ENCODE measurements at places on chromosomes 2 and 18.
A peak's percentile ranks its signal among the peaks of the same experiment; 100 is the strongest.

- DNase-seq, result no peak
Measured at GRCh38 chr2:56084111-56084901, 99.5 kb upstream of the CCDC85A start.

- no peak for DNase-seq
Measured at GRCh38 chr18:69755856-69756496, 191.7 kb downstream of the CD226 start.

- no peak for DNase-seq
Measured at GRCh38 chr18:32366586-32367538, 103.8 kb downstream of the GAREM1 start.

GRCh38 chr2:23616630-23617029, 231.7 kb downstream of the KLHL29 start:
- no peak for DNase-seq

GRCh38 chr2:132730611-132731010, 60.6 kb upstream of the LYPD1 start:
- no peak for DNase-seq

DNA sequence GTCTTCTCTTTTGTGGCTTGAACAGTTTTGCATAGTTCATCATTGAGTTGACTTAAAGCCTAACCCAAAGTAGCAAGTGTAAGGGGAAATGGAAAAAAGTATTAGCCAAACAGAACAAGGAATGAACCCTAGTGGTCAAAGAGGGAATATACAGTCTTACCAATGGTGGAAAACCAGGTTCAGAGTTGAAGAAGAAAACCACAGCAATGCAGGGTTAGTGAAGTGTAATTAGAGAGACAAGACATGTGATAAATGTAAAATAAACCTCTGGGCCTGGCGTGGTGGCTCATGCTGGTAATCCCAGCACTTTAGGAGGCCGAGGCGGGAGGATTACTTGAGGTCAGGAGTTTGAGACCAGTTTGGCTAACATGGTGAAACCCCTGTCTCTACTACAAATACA, 2.4 kb downstream of the TTN start:
- no peak for DNase-seq

GRCh38 chr2:200127848-200128247, 172.5 kb downstream of the MAIP1 start:
- no peak for DNase-seq

- DNase-seq, result no peak
Measured at GRCh38 chr18:10515456-10515855, 10.4 kb upstream of the NAPG start.

GRCh38 chr18:46942646-46943045, 25.2 kb downstream of the KATNAL2 start:
- no peak for DNase-seq

GRCh38 chr18:10230072-10230471, 224.4 kb upstream of the APCDD1 start:
- no peak for DNase-seq

DNA sequence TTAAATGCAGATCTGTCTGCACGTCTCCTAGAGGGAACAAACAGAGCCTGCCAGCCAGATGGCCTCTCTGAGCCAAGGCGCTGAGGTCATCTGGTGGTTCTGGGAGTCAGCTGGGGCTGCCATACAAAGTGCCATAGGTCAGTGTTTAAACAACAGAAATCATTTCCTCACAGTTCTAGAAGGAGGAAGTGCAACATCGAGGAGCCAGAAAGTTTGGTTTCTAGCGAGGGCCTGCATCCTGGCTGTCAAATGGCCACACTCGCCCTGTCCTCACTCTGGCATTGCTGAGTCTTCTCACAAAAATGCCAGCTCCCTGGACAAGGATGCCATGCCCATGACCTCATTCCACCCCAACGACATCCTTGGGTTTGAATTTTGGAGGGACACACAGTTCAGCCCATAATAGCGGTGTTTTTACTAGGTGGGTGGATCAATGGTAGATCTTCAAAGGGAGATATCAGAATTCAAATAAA, 59.6 kb downstream of the MYT1L start:
- no peak for DNase-seq

- DNase-seq, result no peak
Measured at GRCh38 chr18:73840319-73840945, 307.2 kb downstream of the FBXO15 start.

DNA sequence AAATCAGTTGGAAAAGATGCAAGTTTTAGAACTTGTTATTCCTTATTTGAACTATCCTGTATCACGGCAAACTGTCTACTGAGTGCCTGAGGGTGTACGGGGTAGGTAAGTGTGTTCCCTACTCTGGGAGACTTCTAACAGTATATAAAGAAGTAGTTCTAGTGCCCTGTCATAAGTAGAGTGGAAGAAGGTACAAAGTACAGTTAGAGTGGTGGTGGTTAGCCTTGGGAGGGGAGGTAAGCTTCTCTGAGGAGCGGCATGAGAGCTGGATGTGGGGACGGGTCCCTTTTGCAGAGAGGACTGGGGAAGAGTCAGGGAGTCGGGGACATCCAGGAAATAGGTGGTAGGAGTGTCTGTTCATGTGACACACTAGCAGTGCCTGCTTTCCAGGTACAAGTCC, 48.5 kb downstream of the DGKD start:
- DNase-seq, result no peak

GRCh38 chr2:240111253-240111652, 24.9 kb downstream of the COPS9 start:
- DNase-seq, result no peak

- DNase-seq, result no peak
Measured at GRCh38 chr18:73577365-73577764, 570.3 kb downstream of the FBXO15 start.

DNA sequence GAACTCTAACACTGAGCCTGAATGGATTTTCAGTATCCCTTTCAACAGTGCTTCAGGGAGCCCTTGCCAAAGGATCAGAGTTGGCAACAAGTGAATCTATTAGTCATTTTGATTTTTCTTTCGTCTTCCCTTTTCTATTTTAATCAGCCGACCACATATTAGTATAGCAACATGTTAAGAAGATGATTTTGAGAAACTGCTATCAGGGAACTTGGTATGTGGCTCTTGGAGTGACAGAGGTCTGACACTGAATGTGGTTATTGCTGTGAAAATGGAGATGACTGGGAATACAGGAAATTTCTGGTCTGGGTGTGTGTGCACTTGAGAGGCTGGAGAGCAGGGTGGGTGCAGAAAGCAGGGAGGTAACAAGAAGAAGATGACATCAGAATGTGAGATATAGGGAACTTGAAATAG, 28.7 kb upstream of the IL1RL1 start:
- DNase-seq, result no peak

DNA sequence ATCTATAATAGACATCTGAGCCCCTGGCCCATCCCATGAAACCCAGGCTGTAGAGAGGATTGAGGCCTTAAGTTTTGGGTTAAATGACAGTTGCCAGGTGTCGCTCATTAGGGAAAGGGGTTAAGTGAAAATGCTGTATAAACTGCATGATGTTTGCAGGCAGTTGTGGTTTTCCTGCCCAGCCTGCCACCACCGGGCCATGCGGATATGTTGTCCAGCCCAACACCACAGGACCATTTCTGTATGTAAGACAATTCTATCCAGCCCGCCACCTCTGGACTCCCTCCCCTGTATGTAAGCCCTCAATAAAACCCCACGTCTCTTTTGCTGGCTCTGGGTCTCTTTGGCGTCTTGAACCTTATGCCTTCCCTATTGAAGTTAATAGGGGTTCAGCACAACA, 110.7 kb downstream of the XRCC5 start:
- no peak for DNase-seq

- no peak for DNase-seq
Measured at GRCh38 chr2:195666113-195666712, 9.2 kb downstream of the SLC39A10 start.

DNA sequence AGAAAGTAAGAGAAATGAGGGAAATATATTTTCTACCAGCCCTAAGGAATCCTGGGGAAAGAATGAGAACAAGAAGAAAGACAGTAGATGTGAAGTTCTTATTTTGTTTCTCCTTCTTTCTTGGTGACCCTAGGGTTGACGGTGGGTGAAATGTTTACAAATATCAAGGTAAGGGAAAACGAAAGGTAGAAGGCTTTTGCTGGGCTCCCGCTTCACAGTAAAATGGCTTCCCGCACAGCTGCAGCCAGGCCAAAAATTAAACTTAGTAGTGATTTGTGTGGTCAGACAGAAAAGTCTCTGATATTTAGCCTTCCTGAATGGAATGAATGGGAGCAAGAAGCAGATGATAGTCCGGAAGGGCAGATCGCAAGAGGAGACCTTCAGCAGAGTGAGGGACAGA, 99.1 kb upstream of the COL3A1 start:
- DNase-seq, result no peak

GRCh38 chr2:100060875-100061274, 81.5 kb downstream of the AFF3 start:
- no peak for DNase-seq

GRCh38 chr2:154554046-154554445, 144.4 kb upstream of the KCNJ3 start:
- no peak for DNase-seq

- no peak for DNase-seq
Measured at GRCh38 chr18:45166836-45167551, 448.3 kb upstream of the SLC14A2 start.

DNA sequence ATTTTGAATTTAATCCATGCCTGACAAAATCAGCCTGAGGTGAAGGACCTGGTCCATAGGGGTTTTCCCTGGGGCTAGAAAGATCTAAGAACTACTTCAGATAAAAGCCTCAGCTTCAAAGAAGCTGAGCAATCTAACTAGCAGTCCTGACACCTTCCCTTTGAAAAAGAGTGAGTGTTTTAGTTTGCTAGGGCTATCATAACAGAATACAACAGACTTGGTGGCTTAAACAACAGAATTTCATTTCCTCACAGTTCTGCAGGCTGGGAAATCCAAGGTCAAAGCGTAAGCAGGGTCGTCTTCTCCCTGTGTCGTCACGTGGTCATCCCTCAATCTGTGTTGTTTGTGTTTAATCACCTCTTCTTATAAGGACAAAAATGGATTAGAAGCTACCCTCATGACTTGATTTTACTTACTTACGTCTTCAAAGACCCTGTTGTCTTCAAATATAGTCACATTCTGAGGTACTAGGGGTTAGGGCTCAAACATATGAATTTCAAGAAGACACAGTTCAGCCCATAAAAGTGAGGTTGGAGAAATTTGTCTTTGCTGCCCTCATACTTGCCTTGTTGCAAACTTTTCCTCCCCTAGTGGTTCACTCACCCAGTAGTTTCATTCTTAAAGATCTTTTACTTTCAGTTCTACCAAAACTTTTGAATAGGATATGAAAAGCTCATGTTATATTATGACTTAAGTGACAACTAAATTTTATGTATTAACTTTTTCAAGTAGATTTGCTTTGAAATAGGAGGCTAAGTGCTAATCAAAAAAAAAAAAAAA, 673.8 kb downstream of the ARHGAP15 start:
- no peak for DNase-seq

DNA sequence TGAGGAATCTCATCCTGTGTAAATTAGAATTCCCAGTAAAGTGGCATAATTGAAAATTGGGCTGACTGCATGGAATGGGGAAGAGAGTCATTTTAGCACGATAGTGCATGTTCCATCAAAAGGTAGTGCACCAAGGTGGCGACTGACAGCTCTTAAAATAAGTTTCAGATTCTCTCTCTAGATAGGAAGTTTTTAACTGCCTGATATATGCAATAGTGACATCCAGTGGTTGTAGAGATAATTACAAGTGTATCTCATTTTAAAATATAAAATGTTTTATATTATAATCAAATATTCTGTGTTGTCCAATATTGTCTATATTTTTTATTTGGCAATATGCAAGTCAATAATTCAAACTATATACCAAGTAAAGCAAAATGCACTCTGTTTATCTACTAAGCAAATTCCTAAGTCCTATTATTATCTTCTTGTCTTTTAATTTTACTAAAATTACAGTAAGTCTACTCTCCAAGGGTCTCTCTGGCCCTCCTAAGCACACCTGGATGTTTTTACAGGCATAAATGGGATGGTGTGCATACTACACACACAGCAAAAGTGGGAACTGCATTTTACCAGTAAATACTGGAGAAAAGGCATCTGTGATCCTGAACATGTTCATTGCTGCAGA, 397.7 kb upstream of the HNRNPA3 start:
- DNase-seq, result no peak

- no peak for DNase-seq
Measured at GRCh38 chr2:230472621-230473018, 56.6 kb downstream of the SP100 start.

DNA sequence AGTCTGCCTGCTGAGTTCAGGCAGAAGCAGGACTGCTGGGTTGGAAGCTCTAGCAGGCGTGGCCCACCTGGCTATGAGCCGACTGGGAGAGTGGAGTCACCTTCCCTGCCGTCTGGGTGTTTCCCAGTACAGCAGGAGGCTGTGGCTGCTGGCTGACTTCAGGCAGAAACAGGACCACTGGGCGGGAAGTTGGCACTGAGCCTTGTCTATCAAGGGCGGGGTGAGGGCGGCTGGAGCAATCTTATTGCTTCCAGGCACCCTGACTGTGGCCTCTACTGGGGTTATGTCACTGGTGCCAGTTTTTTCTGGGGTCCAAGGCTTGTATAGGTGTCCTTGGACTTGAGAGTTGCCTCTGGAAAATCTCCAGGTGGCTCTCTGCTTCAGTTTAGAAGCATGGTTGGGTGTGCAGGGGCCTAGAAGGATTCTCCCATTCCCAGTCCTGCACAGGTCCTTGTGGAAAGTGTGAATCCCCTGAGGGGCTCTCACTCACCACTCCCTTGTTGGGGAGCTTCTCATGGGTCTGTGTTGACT, 30.5 kb downstream of the LTBP1 start:
- DNase-seq, result no peak

DNA sequence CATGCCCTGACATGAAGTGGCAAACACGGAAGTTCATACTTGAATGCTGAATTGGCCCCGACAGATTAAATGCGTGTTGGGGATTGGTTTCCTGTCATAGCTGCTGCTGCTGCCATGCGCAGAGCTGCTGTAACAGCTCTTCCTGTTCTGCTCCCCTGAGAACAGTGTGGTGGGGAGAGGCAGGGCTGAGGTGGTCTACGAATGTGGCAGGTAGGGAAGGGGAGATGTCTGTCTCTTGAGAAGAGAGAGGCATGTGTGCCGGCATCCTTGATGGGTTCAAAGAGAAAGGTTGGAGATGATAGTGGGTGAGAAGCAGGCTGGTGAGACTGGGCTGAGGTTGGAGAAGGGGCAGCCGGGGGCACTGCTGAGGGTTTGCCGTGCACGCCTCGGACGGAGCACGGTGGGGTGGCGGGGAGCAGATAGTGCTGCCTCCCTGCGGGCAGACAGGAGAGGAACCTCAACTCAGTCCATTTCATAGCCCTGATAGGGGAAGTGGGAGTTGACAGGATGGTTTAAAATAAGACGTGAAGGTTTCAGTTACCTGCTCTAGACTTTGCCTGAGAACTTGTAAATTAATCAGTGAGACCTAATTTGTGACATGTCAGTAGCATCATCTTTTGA, 46.1 kb downstream of the TMEM185B start:
- DNase-seq, result peak; percentile 73

DNA sequence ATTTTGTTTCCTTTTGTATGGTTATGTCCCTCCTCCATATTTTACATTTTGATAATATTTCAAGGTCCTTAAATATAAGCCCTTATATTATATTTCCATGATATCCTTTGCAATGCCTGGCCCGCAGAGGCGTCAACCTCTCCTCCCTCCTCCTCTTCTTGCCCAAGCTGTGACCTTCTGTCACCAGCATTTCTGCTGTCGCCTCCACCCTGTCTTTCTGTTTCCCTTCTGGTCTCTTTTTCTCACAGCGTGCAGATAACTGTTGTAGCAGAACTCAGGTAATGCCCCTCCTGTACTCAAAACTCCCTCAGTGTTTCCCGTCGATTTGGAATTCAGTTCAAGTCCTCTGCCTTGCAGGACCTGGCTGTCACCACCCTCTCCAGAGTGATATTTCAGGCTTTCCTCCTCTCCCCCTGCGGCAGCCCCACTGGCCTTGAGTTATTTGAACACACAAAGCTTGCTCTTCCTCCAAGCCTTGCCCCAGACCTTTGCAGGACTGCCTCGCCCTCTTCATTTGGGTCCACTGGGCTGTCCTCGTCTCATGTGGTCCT, 709.3 kb downstream of the DCDC2C start:
- no peak for DNase-seq

Measured in GF-D8 (cell line).